AML-193 (cell line): ENCODE measurements at places on chromosomes 11 and 22.

DNA sequence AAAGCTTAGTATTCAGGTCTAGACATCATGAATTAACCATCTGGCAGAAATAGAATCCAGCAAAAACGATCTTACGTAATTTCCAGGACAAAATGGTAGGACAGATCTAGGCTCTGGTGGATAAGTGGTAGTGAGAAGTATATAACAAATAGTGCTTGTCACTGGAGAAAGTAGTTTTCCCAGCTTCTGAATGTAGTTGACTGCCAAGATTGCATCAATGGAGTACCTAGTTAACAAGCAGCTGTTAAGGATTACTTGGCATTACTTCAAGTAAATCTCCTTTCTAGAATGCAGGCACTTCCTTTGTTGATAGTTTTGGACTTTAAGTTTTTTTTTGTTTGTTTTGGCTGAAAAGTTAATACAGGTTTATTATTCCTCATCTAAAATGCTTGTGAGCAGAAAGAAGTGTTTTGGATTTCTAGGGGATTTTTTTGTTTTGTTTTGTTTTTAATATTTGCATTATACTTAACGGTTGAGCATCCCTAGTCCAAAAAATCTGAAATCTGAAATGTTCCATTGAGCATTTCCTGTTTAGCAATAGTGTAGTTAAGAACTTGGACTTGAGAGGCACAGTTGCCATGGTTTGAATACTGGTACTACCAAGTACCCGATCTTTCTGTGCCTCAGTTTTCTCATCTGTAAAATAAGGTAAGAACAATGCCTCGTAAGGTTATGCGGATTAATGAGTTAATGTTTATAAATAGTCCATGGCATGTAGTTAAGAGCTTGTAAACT lies 20.3 kb downstream of the FAM118B start:
- DNase-seq = no peak

DNA sequence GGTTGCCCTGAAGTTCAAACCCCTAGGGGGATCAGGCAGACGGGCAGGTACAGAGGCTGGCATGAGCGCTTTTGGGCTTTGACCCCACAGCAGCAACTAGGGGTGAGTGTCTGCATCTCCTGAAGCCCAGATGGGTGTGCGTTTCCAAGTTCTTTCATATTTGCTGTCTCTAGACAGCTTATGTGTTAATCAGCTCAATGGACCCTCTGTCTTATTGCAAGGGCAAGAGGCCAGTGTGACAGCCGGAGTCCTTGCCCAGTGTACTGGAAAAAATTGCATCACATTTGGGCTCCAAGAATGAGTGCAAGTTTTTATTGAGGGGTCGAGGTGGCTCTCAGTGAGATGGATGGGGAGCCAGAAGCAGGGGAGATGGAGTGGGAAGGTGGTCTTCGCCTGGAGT lies 1863.7 kb upstream of the RAG2 start:
- DNase-seq = no peak

- DNase-seq = no peak
Measured at GRCh38 chr22:20638507-20638870, 131.1 kb downstream of the MED15 start.

DNA sequence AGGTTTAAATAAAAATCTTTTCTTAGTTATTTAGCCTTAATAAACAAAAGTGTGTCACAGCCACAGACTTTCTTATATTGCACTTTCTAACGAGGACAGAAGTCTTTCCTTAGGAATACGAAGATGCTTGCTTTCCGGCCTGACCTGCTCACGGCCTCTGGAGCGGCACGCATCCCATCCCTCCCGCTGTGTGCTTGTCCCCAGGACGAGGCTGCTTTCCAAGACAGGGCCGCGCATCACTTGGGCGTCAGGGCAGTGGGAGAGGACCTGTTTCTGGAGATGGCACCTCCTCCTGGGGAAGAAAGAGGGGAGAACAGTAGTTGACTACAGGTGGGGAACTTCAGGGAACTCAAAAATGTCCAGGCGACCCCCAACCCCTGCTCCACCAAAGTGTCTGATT lies 26.4 kb downstream of the GRIK4 start:
- DNase-seq = no peak

DNA sequence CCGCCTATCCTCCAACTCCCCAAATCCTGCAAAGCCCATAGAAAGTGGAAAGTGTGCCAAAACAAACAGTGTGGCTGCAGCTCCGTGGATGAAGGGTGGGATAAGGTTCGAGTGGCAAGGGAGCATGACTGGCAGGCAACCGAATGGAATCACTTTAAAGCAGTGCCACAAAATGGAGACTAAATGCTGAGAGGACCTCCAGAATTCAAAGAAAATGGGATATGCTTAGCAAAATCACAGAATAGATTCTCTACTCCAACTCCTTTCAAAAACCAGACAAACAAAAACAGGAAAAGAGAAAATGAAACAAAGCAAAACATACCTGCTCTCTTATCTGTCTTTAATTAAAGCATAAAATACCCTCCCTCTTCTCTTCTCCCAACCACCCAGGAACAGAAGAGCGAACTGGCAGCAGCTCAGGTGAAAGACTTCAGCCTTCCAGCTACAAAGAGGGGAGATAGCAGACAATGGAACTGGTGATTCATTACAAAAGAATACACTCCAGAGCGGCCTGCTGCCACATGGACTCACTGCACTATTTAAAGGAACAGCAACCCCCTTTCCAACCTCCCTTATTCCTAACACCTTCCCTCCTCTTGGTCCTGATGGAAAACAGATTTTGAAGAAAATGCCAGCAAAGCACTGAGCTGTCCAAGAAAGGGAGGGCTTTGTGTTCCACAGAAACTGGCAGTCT lies 118.5 kb downstream of the APOL5 start:
- DNase-seq = no peak

GRCh38 chr11:82967381-82967780 lies 65.8 kb downstream of the DDIAS start:
- no peak for DNase-seq

- peak; percentile 60 for DNase-seq
Measured at GRCh38 chr11:18324381-18324780, 2.0 kb downstream of the GTF2H1 start.

- DNase-seq = no peak
Measured at GRCh38 chr11:68373189-68373814, 60.9 kb downstream of the LRP5 start.

GRCh38 chr22:35736166-35736565 lies 18.5 kb downstream of the APOL5 start:
- no peak for DNase-seq

DNA sequence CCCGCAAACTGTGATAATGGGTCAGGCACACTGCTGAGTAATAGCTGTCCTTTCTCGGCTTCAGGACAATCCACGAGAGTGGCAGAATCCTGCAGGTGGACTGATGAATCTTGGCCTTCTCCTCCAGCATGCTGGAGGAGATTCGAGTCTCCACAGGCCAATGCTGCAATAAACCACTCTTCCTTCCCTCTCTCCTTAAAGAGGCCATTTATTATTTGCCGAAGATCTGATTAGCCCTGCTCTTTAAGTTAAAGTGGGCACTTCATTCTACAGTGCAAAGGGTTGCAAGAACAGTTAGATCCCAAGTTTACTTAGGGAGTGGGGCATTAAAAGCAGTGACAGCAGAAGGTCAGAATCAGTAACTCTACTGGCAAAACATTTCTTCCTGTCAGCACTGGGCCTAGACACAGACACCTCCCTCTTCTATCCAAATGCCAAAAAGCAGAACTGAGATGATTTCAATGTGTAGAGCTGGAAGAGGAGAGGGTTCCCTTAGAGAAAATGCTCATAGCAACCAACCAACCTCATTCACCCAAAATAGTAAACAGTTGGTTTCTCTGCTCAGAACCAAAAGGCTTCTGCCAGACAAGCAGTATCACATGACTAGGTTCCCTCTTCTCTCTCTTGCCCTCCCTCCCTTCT lies 121.7 kb downstream of the SGSM3 start:
- DNase-seq = peak; percentile 92

DNA sequence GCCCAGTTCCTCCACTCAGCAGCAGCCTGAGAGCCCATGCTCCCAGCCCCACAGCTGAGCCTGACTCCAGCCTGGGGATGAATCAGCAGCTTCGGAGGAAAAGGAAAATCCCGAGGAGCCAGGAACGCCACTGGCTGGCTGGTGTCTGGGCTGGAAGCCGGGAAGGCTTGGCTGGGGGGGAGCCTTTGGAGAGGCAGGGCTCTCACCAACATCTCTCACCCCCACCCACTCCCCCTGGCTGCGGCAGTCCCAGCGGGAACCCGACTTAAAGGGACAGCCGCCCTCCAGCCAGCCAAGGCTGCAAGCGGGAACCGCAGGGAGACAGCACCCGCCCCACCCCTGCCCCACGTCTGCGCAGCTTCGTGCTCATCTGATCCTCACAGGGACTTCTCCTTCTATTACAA lies 28.4 kb downstream of the KIAA0930 start:
- no peak for DNase-seq

GRCh38 chr22:28594797-28595462 lies 84.7 kb downstream of the TTC28 start:
- peak; percentile 66 for DNase-seq

DNA sequence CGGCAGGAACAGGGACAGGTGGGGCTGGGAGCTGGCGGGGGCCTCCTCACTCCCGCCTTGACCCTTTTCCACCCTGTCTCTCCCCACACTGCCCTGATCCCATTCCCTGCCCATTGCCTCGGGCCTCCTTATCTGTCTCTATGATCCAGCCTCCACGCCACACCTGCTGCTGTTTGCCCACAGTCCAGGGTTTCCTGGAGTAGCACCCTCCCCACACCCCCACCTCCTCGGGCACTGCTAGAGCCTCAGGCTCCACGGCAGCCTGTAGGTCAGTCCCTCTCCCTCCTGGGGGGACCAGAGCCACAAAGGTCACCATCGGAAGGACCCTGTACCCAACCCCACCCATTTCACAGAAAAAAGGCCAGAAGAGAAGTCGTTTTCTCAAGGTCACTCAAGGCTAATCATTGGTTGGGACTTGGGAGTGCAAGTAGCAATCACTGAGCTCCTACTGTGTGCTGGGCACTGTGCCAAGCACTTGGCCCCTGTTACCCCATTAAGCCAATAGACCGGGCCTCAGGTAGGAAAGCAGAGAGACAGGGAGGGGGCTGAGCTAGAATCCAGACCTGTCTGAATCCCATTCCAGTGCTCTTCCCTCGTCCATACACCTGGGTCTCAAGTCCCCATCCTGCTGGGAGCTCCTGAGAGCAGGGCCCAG lies 71.8 kb downstream of the PDE2A start:
- DNase-seq = no peak
